ENCODE measurements at places on chromosomes 2 and 18.

DNA sequence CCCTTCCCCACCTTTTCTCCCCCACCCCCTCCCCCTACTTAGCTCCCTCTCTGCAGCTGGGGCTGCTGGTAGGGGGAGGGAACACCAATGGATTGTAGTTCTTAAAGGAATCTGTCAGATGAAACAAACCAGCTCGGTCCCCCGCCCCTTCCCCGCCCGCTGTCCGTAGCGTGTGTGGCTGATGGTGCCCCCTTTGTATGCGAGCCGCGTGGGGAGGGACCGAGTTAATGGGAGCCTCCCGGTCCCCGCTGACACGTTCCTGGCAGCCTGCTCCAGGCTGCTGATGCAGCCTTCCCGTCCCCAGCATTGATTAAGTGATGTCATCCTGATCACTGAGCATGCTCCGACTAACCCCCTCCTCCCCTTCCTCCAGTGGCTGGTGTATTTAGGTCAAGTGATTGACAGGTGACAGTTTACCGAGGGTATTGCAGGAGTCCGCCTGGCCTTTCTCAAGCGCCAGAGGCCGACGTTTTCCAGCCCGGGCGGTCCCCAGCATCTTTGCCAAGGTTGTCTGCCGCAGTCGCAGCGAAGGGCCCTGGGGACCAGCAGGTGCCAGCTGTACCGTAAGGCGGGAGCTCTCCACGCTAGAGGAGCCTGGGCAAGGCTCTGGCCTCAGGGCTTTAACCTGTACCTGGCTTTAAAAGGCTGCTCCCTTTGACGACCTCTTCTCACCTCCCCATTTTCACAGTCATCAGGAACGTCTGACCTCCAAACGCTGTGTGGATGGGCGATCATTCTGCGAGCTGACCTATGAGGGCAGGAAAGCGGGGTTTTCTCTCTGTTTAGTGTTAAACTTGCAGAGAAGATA lies 1.8 kb downstream of the KIF5C start:
- DNase-seq: peak; percentile 45

GRCh38 chr2:131039908-131040660 lies 53.2 kb downstream of the FAM168B start:
- peak; percentile 38 for DNase-seq

DNA sequence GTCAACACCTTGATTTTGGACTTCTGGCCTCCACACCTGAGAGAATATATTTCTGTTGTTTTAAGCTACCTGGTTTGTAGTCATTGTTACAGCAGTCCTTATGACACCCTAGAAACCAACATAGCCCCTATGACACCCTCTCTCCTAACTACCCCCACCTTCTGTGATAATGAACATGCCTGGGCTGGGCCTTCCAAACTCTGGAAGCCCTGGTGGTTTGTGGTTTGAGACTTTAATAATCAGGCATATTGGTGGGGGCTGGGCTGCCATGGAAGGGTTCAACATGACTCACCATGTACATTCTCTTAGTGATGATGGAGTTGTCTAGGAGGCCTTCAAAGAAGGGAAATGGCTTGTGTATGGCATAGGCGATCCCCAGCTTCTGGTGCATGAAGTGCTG lies 3.3 kb downstream of the SP110 start:
- no peak for DNase-seq

- peak; percentile 62 for DNase-seq
Measured at GRCh38 chr2:68766376-68766845, 31.8 kb downstream of the ARHGAP25 start.

DNA sequence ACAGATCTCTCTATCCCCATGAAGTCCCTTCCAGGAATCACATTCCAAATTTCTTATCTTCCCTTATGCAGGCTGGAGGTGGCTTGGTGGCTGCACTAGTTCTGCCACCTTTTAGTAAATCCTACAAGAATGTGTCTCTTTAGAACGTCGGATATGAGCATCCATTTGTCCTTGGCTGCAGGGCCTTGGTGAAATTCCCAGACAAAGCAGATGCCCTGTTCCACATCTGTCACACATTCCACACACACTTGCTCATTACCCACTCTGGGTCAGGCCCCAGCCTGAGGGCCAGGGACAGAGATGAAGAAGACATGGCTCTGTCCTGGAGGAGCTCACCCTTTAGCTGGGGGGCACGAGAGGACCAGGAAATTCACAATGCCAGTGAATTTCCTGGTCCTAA lies 31.2 kb upstream of the GPR17 start:
- no peak for DNase-seq

- DNase-seq: no peak
Measured at GRCh38 chr18:57780318-57780705, 22.8 kb downstream of the ATP8B1 start.

GRCh38 chr2:45901468-45902032 lies 250.1 kb downstream of the PRKCE start:
- DNase-seq: no peak
